Stromal cell of bone marrow (primary cell): ENCODE measurements at places on chromosomes 4 and X.
A peak's percentile ranks its signal among the peaks of the same experiment; 100 is the strongest.

GRCh38 chr4:7573576-7574091, 138.9 kb upstream of the PSAPL1 start:
- DNase-seq = no peak

GRCh38 chrX:338281-338835, 19.8 kb upstream of the GTPBP6 start:
- no peak for DNase-seq

- DNase-seq = no peak
These were observed 309.5 kb downstream of the TMA16 start for GRCh38 chr4:163804001-163804400.

DNA sequence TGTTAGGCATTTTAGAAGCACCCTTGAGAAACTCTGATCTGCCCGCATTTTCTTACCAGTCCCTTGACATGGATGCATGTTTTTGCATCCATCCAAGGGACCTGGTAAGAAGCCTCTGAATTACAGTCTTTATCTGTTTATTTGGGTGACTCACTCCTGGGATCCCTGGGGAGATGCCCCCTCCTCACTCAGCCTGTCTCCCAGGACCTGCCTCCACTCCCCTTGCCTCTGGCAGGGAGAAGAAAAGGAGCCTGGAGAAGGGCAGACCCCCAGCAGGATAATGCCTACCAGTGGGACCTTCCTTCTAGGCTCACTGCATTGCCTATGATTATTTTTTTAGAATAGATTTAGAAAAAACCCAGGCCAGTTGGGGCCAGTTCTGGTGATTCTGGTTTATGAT, 329.4 kb downstream of the PTTG2 start:
- DNase-seq = no peak

DNA sequence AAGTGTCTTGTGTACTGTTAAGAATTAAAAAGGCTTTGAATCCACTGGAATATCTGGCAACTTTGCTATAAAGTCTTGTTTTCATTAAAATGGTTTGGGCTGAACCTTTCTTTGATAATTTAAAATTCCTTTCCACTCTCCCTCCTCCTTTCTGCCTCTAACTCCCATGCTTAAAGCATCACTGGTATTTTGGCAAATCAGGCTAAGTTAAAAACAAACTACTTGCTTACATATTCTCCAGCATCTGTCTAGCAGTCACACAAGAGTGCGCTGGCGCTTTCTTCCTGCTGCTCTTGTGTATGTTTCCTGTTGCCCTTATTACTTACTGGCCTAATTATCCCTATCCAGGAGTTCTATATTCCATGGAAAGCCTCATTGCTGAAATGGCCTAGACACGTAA, 136.6 kb downstream of the VEGFC start:
- no peak for DNase-seq

GRCh38 chr4:140617499-140618248, 48.9 kb upstream of the UCP1 start:
- no peak for DNase-seq

DNA sequence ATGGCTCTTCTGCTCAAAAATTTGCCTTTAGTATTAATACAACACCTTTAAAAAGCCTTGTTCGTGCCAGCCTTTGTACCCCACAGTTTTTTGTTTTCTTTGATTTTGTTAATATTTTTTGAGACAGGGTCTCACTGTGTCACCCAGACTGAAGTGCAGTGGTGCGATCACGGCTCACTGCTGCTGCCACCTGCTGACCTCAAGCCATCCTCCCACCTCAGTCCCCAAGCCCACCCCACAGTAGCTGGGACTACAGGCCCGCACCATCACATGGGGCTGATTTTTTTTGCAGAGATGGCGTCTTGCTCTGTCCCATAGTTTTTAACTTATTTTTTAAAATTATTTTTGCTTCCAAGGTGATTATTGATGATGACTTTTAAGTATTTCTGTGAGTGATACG, 134.0 kb downstream of the HTR2C start:
- no peak for DNase-seq

DNA sequence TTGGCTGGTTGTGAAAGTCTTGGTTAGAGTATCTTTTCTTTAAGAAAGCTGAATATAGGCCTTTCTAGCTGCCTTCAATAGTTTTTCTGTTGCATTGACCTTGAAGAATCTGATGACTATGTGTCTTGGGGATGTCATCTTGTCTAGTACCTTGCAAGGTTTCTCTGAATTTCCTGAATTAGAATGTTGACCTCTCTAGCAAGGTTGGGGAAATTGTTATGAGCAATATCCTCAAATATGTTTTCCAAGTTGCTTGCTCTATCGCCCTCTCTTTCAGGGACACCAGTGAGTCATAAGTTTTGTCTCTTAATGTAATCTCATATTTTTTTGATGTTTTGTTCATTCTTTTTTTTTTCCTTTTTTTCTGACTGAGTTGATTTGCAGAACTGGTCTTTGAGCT, 194.7 kb downstream of the RAB28 start:
- DNase-seq = peak; percentile 19

DNA sequence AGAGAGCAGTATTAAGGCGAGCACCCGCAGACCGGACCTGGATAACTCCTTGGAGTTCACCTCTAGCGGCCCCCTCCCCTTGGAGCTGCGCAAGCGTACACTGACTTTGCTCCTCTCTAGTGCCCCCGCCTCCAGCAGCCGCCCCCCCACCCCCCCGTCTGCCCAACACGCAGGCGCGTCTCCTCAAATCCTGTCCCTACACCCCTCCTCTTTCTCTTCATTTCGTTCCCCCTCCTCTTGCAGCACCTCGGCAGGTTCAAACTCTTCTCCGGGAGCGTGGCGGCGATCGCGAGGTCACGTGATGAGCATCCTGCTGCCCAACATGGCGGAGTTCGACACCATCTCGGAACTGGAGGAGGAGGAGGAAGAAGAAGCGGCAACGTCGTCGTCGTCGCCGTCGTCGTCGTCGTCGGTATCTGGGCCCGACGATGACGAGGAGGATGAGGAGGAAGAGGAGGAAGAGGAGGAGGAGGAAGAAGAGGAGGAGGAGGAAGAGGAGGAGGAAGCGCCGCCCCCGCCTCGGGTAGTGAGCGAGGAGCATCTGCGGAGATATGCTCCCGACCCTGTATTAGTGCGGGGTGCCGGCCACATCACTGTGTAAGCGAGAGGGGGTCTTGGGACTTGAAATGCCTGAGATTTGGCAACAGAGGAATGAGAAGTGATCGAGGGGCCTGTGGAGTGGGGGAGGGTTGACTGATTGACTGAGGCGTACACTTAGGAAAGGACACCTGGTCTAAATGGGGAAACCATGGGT, at the start of gene CHIC1:
Gene CHIC1 (plus strand): TSS at position 214 of the 754 bp plus-strand sequence. CDS start 88 bp downstream, at position 302.
- DNase-seq = peak; percentile 23

GRCh38 chrX:43474321-43474720, 181.8 kb upstream of the MAOA start:
- no peak for DNase-seq
